Stimulated activated CD8-positive, alpha-beta memory T cell treated with anti-CD3 and anti-CD28 coated beads, Interleukin-15, amount 100 ng/mL, for 4 hours (primary cell): ENCODE measurements at places on chromosomes 7 and 10.

DNA sequence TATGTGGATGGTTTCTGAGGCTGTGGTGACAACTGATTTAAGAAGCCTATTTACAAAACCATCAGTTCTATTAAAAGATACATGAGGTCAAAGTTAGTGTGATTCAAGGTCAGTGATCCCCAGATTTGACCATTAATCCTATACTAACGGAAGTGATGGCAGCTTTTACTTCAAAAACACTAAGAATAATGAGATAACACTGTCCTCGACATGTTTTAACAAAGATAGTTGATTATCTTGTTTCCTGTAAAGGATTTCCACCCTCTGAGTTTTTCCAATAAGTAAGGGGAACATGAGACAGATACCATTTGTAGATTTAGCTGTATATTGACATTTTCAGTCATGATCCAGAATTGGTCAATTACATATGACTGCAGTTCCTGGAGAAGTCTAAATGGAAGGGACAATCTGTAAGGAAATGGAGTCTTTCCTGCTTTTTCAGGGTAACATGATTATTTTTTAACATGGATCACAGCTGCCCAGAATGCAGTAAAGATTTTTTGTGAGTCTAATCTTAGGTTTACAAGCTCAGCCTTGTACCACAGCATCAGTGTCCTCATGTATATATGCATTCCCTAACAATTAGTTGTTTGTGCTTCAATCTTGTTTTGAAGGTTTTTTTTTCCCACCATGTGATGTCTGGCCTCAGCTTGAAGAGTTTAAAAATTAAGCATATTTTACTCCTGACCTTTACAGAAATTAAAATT is 188.0 kb downstream of the PPP1R9A start:
- no peak for DNase-seq

DNA sequence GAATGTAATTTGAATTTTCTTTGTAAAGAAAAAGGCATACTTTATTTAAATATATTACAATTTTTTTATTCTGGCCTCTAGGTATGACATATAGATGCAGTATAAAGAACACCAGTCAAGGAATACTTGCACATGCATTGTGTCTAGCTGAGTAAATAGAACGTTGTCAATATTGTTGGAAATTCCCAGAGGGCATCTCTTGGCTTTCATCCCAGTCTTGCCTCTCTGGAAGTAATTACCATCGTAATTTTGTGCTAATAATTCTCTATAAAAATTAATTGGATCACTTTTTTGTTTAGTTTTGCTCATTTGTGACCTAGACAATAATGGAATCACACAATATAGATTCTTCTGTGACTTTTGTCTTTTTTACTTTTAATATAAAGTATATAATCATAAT is 1052.3 kb upstream of the CELF2 start:
- no peak for DNase-seq

GRCh38 chr10:43188702-43189101 is 50.5 kb downstream of the CSGALNACT2 start:
- no peak for DNase-seq

DNA sequence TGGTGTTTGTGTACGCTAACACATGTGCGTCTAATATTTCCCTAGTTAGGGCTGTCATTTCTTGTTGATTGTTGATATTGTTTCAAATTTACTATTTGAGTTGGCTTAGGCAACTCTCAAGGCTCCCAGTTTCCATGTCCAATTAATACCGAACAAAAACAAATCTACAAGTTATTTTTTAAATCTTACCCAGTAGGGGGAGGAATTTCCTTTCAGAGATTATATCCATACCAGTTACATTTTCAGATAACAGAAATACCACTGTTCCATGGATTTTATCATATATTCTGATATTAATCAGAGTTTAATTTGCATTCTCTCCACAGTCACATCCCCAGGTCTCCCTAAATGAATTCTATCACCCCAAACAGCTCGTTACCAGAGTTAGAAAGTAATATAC is 7.2 kb upstream of the AKR1B10 start:
- no peak for DNase-seq

GRCh38 chr7:36278620-36279172 is 111.0 kb upstream of the ANLN start:
- DNase-seq = no peak
